ENCODE measurements at places on chromosomes 16 and 17.

- peak; percentile 20 for DNase-seq
Measured at GRCh38 chr17:30600830-30601494, 123.8 kb downstream of the GOSR1 start.

- DNase-seq: no peak
Measured at GRCh38 chr16:83995754-83996153, 27.7 kb downstream of the NECAB2 start.

- DNase-seq: no peak
Measured at GRCh38 chr17:1643999-1644492, 1.5 kb downstream of the SCARF1 start.

GRCh38 chr17:42809250-42809649 is 10.6 kb downstream of the CNTD1 start:
- no peak for DNase-seq

DNA sequence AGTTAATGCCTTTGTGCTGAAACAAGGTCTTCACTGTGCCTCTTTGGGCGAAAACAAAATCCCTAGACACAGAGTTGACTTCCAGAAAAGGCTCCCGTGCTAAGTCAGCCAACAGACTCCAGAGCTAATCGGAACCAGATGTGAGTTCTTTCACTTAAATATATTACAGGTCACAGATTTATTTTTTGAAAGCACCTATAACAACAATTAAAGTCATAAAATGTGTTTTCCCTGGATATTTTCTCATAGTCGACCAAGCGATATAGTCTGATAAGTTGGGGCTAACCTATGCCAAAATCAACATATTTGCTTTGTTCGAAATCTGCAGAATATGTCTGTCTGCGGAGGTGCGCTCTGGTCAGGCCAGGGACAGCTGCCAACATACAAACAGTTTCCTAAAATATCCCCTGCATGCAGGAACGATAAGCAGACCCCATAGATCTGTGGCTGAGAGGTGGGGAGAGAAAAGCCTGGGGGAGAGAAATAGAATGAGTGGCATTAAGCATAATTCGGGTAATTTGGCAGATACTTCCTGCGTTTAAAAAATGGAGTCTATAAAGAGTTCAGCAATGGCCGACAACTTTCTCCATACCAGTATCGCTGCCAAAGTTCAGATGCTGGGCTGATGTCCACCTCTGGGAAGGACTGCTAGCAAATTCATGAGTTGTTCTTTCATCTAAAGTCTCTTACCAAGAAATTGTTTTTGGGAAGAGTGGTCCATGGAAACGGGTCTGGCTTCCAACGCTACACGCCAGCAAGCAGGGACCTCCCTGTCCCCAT is 50.8 kb upstream of the MYH10 start:
- no peak for DNase-seq

DNA sequence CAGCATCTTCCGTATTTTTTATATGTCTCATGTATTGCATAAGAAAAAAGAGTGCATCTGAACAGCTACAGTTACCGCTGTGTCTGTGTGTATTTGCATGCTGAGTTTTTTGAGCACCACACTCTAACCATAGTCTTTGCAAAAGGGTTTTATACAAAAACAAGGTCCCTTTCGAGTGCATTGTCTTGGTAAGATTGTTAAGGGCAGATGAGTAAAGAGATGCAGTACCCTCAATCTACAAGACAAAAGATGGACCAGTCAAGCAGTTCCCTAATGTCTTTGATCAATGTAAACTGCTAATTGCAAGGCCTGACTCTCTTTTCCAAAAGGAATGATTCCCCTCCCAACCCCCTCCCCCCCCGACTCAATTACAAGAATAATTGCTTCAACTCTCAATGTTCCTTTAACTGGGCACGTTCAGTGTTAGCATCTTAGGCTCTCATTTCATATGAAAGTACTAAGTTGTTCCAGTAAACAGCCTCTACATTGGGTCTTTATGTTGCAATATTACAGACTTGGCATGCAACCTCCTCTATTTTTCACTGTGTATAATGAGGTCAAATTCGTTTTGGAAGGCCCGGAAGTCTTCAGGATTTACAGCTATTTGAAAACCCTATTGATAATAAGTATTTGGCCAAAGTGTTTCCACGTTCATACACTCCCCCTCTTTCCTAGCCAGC is 471.4 kb upstream of the RBFOX1 start:
- DNase-seq: no peak

- no peak for DNase-seq
Measured at GRCh38 chr17:32759476-32759875, 117.4 kb downstream of the MYO1D start.

DNA sequence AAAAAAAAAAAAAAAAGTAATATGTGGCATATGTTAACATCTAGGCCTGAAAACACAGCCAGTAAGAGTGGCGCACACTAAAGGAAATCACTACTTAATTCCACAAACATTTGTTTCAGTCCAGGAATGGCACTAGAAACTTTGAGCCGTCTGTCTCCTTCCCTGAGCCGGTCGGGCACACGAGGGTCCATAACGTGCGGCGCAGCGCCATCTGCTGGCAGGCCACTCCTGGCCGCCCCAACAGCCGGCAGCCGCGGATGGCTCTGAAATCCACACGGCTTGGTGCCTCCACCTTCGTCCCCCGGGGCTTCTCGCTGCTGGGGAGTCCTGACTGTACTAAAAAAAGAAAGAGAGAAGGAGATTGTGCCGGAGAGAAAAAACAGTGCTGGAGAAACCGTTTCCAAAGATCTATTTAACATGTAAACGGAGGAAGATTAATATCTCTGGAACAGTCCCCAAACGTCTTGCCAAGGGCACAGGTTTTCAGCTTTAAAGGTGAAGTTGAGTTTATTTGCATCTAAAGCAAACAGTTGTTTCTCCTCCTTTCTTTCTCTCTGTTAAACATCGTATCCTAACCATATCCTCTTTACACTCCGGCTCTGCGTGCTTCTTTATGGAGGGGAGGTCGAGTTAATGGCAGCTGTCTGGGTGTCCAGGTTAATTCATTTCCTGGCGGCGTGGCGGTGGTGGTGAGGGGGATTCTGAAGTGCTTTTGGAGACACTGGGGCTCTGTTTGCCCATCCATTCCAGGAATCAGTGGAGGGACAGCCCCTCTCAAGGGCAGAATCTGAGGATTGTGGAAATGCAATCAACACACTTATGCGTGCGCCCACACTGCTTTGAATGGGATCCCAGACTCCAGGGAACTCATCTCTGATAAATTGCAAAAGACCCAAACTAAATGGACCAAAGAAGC is 611.3 kb upstream of the SALL1 start:
- peak; percentile 16 for DNase-seq

DNA sequence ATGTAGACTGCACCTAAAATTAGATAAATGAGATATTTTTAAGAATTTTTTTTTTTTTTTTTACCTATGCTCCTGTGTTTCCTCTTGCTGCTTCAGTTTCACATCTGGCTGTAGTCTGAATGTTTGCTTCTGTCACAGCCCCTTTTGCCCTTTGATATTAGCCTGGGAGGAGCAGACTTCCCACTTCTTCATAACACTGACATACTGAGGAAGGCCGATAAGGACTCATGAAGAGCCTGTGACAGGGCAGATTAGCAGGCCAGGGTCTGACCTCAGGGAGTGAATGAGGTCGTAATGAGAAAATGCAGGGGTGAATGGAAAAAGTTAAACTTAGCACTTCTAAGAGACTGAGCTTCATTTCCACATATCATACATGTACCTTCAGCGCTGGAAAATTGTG is at the start of gene SLFN14:
Gene SLFN14 (minus strand): TSS at position 117 of the 400 bp plus-strand sequence. CDS start 2,757 bp downstream, outside the sequence.
- no peak for DNase-seq

GRCh38 chr16:68478526-68479250 is 30.4 kb upstream of the SMPD3 start:
- no peak for DNase-seq

DNA sequence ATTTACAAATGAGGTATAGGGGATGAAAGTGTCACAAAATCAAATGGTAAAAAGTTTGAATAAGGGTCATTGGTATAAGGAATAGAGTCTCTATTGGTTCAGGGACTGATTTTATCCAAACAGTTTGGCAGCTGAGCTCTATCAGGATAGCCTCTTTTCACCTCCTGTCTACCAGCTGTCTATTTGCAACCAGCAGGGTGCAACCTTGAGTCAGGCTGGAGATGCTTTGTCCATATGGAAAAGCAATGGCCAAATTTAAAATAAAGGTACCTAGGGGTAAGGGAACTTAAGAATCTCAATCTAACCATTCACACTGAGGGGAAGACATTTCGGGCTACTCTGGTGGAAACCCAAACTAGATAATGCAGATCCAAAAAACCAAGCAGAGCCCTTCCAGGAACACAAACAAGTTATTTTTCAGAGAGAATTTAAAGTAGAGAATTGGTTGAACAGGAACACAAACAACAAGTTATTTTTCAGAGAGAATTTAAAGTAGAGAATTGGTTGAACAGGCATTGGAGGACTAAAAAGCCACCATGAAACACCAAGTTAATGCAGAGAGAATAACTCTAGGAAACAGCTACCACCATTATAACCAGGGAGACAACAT is 12.6 kb upstream of the CA10 start:
- no peak for DNase-seq

- no peak for DNase-seq
Measured at GRCh38 chr17:83194186-83194561, 114.8 kb downstream of the METRNL start.

- peak; percentile 8 for DNase-seq
Measured at GRCh38 chr17:81808778-81809555, 5.0 kb downstream of the GCGR start.

DNA sequence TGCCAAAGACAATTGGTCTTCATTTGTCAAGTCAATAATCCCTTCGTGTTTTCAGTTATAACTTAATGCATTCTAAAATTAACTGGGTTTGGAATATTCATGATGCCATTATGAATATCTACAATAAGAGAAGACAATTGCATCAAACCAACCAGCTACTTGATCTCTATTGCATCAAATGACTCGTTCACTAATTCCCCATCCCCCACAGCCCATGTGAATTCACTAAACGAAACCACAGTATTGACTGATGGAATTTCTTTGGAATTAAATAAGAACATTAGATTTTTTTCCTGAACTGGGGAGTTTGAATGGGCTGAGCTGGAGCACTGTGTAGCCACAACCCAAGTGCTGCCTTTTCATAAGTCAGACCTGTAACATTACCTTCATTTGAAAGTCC is 65.3 kb downstream of the HS3ST3B1 start:
- no peak for DNase-seq

GRCh38 chr17:16298140-16298662 is 55.1 kb downstream of the CENPV start:
- DNase-seq: no peak

DNA sequence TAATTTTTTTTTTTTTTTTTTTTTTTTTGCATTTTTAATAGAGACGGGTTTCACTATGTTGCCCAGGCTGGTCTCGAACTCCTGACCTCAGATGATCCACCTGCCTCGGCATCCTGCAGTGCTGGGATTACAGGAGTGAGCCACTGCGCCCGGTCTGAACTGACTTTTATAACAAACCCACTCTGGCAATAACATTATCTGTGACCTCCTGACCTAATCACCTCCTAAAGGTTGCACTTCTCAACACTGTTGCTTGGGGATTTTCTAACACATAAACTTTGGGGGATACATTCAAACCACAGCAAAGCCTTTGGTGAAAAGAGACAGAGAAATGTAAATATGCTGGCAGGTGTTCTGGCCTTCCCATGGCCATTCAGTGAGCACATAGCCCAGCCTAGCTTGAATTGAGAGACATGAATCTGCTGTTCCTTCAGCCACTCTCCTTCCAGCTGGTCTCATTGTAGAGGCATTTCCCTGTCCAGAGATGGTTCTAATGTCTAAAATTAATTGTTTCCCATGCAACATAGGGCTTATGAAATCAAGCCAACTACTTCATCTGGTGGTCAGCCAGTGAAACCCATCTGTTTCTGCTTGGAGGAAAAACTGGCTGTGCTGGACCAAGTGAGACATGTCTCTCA is 28.3 kb downstream of the LYRM1 start:
- DNase-seq: no peak

DNA sequence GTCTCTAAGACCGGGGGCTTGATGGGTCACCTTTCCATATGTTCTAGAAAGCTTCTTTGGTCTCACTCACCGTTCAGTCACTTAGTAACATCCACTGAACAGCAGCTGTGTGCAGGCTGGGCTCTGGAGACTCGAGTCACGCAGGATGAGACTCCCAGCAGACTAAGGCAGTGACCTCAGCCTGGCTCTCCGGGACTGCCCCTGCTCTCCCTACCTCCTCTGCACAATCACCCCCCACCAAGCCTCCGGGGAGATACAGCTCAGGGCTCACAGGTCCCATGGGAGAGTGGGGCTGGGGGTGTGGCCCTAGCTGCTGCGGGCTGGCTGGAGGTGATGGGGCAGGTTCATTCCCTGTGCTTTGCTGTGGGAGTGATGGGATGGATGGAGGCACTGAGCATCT is 14.1 kb downstream of the FLYWCH2 start:
- no peak for DNase-seq

GRCh38 chr17:63927464-63928171 is 4.5 kb downstream of the CD79B start:
- DNase-seq: no peak

- DNase-seq: no peak
Measured at GRCh38 chr17:35607239-35607847, 20.2 kb downstream of the AP2B1 start.

DNA sequence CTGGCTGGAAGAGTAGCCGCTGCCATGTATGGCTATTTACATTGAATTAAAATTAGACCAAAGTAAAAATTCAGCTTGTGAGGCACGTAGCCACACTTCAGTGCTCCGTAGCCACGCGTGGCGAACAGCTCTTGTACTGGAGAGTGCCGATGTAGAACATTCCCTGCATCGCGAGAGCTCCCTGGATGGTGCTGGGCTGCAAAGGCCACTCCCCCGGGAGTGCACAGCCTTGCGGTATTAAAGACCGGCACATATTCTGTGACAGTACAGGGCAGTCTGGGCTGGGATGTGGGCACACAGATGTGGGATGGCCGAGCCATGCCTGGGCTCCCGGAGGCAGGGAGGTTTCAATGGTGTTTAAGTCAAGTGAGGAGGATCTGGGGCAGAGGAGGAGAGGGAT is 102.2 kb downstream of the CMIP start:
- no peak for DNase-seq

DNA sequence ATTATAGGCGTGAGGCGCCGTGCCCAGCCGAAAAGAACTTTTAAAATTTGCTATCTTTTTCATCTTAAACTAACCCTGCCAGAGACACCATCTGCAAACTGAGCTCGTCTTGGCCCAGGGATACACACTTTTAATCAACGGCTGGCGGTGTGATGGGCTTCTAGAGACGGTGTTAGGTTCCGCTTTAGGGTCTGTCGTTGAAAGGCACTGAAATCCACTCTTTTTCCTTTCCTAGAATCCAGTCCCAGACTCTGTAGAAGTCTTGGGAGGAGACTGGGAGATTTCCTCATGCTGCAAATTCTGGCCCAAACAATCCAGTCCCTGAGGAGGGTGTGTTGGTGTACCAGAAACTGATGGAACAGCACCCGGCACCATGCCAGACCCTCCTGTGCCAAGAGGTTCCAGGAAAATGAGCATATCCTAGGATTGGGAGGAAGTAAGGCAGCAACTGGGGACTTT is 52.0 kb upstream of the TEX2 start:
- DNase-seq: no peak

- no peak for DNase-seq
Measured at GRCh38 chr16:83577078-83577745, 230.6 kb upstream of the HSBP1 start.
